Airway epithelial cell (primary cell): ENCODE measurements at places on chromosomes 5 and 9. TPM values are rescaled to one million over a fixed set of nuclear protein-coding genes. Genes with fewer than 3 reads are reported as not detected.

CBY3 gene
- total RNA-seq, result not detected in 2 replicates

GRIA1 gene
- not detected in 2 replicates for total RNA-seq

TRIM41 gene
- 11.6 and 14.2 TPM in 2 replicates for total RNA-seq

GAPT gene
- total RNA-seq, result not detected in 2 replicates

ABCA2 gene
- 11.9 and 15.6 TPM in 2 replicates for total RNA-seq

ADAMTS2 gene
- total RNA-seq, result 0.98 and 1.4 TPM in 2 replicates

CDX1 gene
- total RNA-seq, result not detected in 2 replicates

CFAP77 gene
- total RNA-seq, result not detected in 2 replicates

KCNIP1 gene
- total RNA-seq, result not detected in 2 replicates
